ENCODE measurements at places on chromosomes 6 and 20.

GRCh38 chr20:62727584-62728027 is 19.0 kb downstream of the NTSR1 start:
- DNase-seq: no peak

GRCh38 chr20:24473435-24474223 is 4.2 kb downstream of the SYNDIG1 start:
- DNase-seq: no peak

GRCh38 chr6:156906451-156906850 is 129.3 kb downstream of the ARID1B start:
- no peak for DNase-seq

DNA sequence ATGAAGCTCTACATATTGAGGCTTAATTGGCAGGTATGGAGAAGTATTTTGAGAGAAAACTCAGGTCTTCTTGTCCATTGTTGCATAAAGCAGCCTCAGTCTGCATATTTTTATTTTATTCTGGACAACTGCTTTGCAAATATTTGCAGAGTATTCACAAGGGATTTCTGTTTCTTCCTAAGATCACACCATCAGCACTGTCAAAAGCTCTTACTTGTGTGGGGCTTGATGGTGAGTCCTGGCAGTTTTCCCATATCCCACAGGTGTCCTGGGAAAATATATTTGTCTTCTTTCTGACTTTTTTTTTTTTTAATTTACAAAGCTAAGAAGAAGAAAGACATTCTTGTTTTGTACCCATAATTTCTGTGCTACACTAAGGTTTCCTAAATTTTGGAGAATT is 16.9 kb upstream of the MLIP start:
- DNase-seq: no peak

GRCh38 chr6:38187325-38187724 is 367.8 kb downstream of the ZFAND3 start:
- DNase-seq: no peak

GRCh38 chr6:131755597-131755996 is 44.8 kb upstream of the CTAGE9 start:
- peak; percentile 63 for DNase-seq

- no peak for DNase-seq
Measured at GRCh38 chr6:5260111-5260620, 584 bp downstream of the LYRM4 start.

Data from AG09319 (cell line).